ENCODE measurements at places on chromosomes 13 and 19.

DNA sequence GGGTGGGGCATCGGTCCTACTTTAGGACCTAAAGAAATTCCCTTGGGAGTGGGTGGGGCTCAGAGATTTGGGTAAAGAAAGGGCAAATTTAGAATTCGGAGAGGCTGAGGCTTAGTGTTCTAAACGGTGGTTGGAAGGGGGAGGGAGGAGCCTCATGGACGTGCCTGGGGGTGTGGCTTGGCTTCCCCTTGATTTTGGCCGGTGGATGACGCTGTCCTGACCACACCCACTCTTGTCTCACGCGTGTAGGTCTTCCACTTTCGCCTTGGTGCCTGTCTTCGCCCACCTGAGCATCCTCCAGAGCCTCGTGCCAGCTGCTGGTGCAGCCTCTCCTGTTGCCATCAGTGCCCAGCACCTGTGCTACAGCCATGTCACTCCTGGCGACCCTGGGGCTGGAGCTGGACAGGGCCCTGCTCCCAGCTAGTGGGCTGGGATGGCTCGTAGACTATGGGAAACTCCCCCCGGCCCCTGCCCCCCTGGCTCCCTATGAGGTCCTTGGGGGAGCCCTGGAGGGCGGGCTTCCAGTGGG lies 1.2 kb upstream of the NUP62 start:
- peak; percentile 56 for DNase-seq

GRCh38 chr19:20259615-20260014 lies 92.6 kb downstream of the ZNF486 start:
- no peak for DNase-seq

GRCh38 chr19:2652504-2653099 lies 49.9 kb downstream of the GNG7 start:
- no peak for DNase-seq

- DNase-seq: no peak
Observed at GRCh38 chr13:78102741-78103140, 184.1 kb upstream of the EDNRB start.

- no peak for DNase-seq
Observed at GRCh38 chr13:28651810-28652401, 7.0 kb upstream of the POMP start.

DNA sequence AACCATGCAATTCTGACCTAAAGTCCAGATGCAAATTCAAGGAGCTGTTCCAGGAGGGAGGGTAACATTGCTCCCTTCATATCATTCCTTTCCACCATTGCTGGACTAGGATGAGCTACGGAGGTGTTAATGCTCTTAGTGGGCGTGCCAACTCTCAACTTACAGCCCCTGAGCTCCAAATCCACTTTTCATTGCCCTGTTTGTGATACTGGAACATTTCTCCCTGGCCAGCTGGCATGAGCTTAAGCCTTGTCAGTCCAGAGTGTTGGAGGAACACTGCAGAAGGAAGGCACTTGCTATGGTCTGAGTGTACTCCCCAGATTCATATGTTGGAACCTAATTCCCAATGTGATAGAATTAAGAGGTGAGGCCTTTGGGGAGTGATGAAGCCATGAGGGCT lies 70.4 kb upstream of the FARP1 start:
- no peak for DNase-seq

DNA sequence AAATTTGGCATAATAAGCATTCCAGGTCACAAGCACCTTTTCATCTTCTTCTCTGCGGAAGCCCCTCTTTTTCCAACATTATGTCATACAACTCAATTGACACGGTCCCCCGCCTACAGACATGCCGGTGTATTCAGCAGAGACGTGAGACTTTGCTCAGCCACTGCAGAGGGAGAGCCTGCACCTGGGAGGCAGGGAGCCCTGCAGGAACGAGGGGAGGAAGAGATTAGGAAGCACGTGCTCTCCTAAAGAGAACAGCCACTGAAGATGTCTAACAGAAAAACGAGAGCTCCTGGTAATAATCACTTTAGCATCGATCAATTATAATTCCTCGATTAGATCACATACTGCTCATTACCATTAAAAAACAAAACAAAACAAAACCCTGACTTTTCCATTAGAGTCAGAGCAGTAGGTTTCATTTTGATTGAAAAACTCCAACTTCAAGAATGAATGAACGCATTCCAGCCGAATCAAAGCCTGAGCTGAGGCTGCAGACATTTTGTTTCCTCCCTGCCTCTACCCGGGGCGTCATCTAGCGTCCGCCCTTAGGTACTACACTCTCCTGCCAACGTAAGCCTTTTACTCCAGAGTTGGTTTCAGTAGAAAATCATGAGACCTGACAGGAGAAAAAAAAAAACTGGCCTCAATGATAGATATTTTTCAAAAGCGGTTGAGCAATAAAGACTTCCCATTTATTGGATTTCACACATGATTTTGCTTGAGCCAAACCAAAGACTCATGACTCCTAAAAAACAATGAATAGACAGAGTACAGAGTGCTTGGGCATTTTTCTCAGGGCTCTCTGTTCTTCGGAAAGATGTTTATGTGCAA lies 194.5 kb downstream of the KATNAL1 start:
- DNase-seq: peak; percentile 43

DNA sequence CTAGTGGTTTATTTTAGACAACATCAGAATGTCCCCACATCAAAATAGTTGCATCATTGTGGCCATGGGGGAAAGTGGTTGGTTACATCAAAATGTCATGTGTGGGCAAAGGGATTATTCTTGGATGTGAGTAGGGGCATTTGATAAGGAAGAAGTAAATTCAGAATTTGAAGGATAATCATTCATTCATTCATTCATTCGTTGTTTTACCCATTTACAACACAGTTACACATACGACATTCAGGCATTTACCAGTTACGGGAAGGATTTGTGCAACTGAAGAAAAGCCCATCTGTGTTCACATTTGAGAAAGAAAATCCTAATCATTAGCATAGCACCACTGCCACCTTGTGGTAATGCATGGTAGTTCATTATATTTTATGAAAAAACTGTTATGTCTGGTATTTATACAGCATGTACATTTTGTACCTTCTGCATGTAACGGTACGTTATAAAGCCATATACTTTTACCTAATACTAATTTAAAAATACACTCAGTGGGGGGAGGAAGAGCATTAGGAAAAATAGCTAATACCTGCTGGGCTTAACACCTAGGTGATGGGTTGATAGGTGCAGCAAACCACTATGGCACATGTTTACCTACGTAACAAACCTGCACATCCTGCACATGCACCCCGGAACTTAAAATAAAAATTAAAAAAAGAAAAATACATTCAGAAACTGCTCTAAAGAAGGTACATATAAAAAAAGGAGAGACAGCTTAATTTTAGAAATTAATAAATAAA lies 62.1 kb downstream of the DGKH start:
- no peak for DNase-seq

- DNase-seq: no peak
Observed at GRCh38 chr19:47390533-47391488, 28.5 kb downstream of the MEIS3 start.

GRCh38 chr13:32415019-32415418 lies 12.9 kb downstream of the N4BP2L1 start:
- DNase-seq: no peak

DNA sequence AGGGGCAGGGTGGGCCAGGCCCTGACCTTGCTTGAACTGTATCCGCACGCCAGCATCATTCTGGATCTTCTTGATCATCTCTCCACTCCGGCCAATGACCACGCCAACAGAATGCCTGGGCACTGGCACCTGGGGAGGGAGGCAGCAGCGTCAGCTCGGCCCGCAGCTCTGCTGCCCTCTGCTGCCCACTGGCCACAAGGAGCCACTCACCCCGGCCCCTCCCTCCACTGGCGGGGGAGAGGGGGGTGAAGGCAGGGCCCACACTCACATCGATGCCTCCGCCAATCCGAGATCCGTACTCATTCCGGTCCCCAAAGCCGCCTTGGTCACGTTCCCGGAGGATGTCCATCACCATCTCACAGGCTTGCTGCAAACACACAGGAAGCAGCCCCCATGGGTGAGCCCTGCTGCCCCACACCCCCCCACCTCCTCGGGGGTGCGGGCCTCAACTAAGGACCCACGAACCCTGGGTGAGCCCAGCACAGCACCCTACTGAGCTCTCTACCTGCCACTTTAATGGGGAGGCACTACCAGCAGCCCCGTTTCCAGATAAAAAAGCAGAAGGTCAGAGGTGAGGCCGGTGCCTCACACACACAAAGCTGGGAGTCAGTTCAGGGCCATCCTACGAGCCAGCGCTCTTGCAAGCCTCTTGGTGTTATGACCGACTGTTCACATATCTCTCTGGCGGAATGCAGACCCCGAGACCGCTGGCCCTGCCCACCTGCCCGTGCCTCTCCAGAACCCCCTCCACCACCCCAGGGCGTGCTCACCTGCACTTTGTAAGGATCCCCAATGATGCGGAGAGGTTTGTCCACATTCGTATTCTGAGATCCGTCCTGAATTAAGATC lies 6.7 kb downstream of the KHSRP start:
- no peak for DNase-seq

DNA sequence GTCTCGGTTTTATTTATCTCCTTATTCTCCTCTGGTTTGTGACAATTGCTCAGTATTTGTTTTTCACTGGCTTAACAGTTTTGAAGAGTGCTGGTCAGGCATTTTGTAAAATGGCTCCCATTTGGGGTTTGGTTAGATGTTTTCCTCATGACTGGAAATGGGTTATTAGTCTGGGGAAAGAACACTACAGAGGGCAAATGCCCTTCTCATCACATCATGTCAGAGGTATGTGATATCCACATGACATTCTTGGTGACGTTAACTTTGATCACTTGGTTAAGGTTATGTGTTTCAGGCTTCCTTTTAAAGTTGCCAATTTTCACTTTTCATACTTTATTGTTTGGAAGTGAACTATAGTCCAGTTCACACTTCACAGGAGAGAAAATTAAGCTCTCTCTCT lies 74.8 kb upstream of the KLHL1 start:
- no peak for DNase-seq

DNA sequence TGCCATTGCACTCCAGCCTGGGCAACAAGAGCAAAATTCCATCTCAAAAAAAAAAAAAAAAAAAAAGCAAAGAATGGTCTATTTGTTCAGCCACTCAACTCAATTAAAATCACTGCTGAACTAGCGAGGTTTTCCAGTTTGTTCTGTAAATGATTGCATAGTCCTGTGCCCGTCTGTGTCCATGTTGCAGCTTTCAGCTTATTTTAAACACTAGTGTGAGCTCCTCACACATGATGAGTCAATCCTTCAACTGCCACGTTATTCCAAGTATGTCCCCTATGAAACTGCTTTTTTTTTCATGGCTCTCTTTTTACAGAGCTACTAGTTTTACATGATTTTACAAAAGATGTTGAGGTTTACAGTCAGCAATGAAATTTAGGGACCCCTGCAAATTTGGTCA lies 12.2 kb downstream of the SUGP2 start:
- no peak for DNase-seq

DNA sequence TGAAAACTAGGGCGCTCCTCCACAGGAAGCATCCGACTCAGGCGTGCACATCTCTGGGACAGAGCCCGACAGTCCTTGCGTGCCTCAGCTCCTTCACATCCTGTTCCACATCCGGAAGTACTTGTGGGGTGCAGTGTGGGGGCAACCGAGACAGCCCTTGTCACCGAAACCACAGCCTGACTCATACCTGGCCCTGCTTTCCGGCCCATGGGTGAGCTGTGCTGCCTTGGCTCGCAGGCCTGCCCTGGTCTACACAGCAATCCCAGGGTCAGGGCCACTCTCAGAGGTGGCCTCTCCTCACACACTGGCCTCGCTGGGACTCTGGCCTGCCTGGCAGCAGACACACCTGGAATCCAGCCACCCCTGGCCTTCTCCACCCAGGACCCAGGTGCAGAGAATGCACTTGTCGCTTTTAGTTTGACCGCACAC lies 100.4 kb downstream of the STK24 start:
- no peak for DNase-seq

DNA sequence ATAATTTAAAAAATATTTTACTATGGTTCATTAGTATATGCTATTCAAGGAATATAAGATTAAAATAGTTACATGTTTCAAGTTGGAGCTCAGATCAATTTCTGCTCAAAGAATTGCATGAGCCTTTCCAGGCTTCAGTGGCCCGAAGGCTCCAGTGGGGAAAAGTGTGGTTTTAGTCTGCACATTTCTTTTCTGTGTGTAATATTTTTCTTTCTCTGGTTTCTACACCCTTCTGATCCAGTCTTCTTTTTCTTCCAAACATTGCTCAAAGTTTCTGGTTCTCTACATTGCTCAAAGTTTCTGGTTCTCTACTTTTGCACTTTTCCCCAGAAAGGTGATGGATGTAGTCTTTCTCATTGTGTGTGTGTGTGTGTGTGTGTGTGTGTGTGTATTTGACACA lies 64.7 kb upstream of the OXGR1 start:
- no peak for DNase-seq

- DNase-seq: no peak
Observed at GRCh38 chr13:114143806-114144605, 11.6 kb upstream of the RASA3 start.

- DNase-seq: no peak
Observed at GRCh38 chr13:65965501-65965900, 1264.6 kb downstream of the PCDH9 start.

DNA sequence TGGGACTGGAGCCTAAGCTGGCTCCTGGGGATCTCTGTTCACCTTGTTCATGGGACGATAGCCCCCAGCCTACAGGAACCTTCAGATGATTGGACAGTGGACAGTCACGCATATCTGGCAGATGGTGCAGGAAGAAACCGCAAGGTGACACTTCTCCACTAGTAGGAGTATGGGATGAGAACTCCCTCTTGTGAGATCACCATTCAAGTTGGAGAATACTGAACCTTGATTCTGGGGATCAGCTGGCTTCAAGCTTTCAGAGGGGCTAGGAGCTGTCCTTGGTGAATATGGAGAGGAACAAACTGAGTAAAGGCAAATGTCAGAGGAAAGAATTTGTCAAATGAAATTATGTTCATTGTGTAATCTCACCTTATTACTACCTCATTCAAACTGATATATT lies 204.5 kb downstream of the PDS5B start:
- DNase-seq: no peak

DNA sequence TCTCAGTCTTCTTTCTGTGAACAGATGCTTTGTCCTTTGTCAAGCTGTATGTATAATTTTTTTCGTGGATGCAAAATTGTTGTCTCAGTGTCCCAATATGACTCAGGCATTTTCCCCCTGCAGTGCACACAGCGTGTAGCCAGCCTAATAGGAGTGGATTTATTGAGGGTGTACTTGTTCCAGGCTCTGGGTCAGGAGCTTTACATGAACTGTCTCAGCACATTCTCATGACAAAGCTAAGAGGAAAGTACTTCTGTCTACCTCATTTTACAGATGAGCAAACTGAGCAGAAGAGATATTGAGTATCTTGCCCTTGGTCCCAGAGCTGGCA lies 50.8 kb downstream of the STK24 start:
- no peak for DNase-seq
